ENCODE measurements at places on chromosomes 13 and 19.

GRCh38 chr19:9313756-9314155 is 4.1 kb upstream of the ZNF699 start:
- DNase-seq = no peak

GRCh38 chr13:68550330-68550729 is 1320.2 kb upstream of the PCDH9 start:
- no peak for DNase-seq

- DNase-seq = no peak
Measured at GRCh38 chr13:62418872-62419271, 1003.2 kb upstream of the PCDH20 start.

GRCh38 chr19:5809053-5809452 is 4.2 kb downstream of the NRTN start:
- DNase-seq = no peak

- peak; percentile 33 for DNase-seq
Measured at GRCh38 chr19:30063650-30064347, 121.8 kb downstream of the URI1 start.

DNA sequence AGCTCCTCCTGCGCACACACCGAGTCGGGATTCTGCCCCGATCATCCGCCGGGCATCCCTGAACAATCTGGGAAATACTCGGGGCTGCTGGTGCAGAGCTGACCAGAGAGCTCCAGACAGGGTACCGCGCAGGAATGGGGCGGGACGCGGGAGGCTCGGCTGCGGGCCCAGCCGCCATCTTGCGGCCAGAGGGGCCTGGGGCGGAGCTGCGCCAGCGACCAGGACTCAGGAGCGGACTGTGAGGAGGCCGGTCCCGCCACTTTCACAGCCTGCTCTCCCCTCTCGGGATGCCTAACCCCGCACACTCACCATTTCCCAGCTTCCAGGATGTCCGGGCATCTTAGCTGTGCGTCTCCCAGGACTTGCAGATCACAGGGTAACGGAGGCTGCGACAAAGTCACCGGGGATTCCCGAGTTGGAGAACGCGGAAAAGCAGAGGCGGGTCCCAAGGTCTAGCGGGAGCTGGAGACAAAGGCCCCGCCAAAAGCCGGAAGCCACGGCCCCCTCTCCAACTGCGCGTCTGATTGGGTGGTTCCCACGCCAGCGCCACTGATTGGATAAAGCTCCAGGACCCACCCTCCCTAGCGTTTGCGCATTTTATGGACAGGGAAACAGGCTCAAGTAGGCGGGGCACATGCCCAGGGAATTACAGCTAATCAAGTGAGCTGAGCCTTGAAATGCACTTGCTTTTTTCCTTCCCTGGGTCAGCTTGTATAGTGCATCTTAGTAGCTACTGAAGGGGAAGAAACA is 15.8 kb upstream of the ZNF43 start:
- peak; percentile 85 for DNase-seq

DNA sequence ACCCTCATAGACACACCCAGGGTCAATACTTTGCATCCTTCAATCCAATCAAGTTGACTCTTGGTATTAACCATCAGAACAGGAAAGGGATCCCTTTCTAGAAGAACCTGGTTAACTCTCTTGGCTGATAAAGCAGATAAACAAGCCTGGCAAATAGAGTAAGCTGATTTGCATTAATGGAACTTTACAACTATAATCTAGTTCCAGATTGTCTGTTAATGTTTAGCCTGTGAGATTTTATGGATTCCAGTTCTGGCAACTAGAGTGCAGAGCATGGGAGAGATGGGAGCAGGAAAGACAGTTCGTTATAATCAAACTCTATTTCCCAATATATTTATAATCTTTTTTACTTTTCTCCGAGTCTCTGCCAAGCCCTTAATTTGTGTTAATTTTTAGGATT is 272.6 kb upstream of the KLHL1 start:
- DNase-seq = no peak

GRCh38 chr19:685454-685931 is 9.3 kb downstream of the FSTL3 start:
- no peak for DNase-seq

DNA sequence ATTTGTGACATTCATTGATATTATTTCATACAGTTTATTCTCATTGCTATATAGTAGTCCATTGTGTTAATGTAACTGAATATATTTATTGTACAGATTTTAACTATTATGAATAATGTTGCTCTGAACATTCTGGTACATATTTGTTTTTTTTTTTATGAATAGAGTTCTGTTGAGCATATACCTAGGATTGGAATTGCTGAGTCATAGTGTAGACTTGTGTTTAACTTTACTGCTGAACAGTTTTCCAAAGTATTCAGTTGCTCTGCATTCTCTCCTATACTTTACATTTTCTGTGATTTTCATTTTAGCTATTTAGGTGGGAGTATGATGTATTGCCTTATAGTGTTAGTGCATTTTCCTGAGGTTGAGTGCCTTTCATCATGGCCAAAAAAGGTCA is 97.5 kb downstream of the MAB21L1 start:
- DNase-seq = no peak

DNA sequence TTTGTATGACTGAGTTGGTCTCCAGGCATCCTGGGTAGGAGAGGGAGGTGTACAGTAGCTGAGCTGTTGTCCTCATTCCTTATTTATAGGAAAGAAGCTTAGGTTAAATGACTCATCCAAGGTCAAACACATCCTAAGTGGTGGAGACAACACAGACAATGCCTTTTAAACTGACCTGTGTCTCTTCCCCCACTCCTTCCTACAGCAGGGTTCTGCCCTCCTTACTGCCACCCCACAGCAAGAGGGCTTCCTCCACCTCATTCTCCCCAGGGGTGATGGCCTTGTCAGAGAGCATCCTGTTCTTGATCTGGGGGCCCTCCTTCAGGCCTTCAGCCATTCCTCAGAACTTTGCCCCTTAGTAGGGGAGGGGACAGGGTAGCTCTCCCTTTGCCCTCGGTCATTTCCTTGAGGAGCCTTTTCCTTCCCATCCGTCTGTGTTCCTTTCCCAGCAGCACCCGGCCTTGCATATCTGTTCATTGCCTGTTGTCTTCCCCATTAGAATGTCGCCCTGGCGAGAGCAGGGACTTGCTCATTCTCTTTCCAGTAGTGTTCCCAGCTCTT is 48.2 kb upstream of the GPI start:
- no peak for DNase-seq

DNA sequence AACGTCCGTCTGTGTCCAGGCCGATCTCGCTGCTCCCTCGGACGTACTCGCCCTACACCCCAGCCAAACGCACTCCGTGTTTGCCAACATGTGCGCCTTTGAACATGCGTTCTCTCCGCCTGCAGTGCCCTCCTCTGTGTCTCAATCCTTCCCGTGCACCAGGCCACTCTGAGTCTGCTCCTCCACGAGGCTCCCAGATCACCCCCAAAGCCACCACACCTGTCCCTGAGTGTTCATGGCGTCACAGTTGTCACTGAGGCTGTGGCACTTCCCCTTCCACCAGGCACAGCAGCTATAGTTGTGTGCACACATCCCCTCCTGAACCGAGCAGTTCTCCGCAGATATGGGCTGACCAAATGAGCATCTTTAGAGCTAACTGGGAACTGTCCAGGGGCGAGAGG is 35.6 kb downstream of the RASA3 start:
- no peak for DNase-seq

GRCh38 chr19:2726904-2727639 is 5.9 kb upstream of the DIRAS1 start:
- no peak for DNase-seq

DNA sequence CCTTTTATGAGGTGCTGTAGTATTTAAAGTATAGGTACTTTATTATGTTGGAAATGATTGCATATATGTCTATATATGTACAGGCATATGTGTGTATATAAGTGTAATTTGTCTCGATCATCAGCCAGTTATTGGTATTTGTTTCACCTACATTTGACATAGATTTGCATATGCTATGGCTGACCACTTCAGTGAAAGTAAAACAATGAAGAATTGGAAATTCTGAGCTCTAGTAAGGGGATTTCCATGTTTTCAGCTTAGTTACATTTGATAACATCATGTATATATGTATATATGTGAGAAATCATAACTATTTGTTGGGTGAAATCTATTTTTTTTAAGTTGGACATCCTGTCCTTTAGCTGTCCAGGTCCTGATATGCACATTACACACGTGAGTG is 1303.9 kb downstream of the EFNB2 start:
- DNase-seq = no peak

DNA sequence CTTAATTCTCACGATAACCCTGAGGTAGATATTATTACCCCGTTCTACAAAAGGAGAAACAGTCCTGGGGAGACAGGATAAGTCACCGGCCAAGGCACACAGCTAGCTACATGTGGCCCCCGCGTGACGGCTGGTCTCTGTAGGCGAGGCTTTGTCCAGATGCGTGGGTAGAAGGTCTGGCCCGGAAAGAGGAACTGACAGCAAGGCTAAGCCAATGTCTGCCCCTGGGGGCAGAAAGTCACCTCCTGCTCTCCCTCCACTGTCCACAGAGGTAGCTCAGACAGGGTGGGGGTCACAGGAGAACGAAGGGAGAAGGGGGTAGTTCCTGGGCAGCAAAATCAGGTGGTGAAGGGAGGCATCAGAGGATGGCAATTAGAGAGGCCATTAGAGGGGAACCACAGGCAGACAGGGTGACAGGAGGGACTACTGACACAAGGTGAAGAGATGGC is 1.8 kb downstream of the APOC4 start:
- peak; percentile 92 for DNase-seq

DNA sequence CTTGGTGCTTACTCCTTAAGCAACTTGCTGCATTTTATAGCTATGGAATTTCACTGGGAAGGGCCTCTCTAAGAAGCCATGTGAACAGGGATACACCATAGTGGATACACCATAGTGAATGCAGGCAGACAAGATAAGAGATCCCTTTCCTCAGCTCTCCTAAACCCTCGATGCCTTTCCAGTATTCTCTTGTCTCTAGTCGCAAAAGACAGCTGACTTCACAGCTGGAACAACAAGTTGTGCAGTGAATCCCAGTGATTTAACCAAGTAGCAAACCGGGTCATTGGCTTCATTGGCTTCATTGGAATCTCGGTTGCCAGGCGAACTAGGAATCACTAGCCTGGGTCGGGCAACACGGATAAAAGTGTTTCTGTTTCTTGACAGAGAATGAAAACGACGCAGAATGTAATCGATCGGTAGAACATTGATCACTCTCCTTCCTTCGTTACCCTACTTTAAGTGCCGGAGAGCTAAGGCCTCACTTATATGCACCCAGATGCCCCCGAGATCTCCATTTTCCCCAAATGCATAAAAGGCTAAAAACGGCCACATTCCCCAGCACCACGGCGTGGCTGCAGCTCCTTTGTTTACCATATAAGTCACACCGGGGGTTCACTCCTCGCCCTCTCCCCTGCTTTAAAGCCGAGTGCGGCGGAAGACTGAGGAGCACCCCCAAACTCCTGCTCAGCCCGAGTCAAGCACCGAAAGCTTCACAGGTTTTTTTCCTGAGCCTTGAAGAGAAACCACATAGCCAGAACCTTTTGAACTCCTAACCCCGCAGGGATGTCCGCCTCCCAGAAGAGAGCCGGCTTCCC is 674 bp downstream of the TRPC4 start:
- DNase-seq = peak; percentile 10

GRCh38 chr13:55090612-55091011 is 2050.1 kb upstream of the PRR20A start:
- no peak for DNase-seq

- peak; percentile 45 for DNase-seq
Measured at GRCh38 chr13:97359181-97360057, 74.5 kb upstream of the RAP2A start.

DNA sequence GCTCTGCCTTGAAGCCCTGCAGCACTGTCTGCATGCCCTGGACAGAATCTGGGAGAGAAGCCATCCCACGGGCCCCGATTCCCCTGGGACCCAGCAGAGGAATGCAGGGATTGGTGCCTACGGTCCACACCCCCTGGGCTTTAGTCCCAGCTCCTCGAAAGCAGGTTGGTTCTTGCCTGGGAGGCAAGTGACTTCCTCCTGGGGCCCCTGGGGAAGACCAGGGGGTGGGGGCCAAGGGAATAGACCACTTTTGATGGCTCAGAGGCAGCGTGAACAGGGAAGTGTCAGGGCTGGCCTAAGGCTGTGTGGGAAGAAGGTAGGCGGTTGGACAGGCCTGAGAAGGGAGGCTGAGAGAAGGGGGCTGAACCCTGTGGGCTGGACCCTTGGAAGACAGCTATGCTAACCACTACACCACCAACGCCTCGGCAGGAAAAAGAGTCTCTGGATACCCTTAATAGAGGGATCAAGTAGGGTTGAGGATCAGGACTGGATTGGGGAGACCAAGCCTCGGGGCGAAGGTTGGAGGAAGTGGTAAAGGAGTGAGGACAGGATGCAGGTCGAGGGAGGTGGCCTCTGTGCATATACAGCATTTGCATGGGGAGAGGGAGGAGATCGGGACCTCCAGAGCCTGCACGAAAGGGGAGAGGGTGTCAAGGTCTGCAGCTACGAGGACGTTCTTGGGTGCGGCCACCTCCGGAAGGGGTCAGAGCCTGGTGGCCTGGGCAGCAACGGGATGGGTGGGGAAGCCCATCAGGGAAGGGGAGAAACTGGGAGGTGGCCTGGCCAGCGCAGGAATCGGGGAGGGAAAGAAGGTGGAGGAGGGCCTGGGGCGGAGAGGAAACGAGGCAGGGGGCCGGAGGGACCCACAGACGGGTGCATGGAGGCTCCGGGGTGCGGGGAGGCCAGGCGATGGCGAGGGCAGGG is 709 bp downstream of the DPP9 start:
- peak; percentile 64 for DNase-seq

- DNase-seq = no peak
Measured at GRCh38 chr19:33690378-33691029, 68.8 kb downstream of the CHST8 start.

DNA sequence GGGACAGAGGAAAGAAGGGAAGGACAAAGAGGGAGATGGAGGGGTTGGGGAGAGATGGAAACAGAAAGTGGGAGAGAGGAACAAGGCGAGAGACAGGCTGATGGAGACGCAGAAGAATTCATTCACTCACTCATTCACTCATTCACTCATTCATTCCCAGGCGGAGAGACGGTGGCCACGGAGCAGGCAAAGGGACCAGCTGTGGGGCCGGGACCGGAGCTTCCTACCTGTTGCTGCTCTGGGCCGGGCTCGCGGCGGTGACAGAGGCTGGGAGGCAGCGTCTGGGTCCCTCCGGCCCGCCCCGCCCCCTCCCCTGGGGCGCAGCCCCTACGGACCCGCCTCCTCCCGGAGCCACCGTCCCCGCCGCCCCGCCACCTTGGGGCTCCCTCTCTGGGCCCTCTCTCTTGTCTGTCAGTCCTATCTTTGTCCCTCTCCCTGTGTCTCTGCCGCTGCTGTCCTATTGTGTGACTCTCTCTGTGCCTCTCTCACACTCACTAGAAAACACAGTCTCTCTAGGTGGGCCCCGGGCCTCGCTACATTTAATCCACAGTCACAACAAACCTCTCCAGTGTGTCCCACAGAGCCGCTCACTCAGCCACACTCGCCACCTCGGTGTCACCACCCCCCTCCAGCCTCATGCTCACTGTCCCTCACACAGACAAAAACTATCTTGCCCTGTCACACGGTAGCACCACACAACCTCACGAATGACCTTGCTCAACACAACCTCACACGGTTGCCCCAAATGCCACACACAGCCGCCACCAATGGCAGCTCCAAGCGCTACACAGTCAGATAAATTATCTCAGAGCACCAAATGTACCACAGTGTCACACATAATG is at the start of gene GNG8:
GNG8 (minus strand) TSS at position 283 of the 842 bp plus-strand sequence. CDS start 1,520 bp downstream, outside the sequence.
- no peak for DNase-seq
